Tibial nerve (tissue), 4 donors: ENCODE measurements at places on chromosomes 5 and 9.
A peak's percentile ranks its signal among the peaks of the same experiment; 100 is the strongest.

DNA sequence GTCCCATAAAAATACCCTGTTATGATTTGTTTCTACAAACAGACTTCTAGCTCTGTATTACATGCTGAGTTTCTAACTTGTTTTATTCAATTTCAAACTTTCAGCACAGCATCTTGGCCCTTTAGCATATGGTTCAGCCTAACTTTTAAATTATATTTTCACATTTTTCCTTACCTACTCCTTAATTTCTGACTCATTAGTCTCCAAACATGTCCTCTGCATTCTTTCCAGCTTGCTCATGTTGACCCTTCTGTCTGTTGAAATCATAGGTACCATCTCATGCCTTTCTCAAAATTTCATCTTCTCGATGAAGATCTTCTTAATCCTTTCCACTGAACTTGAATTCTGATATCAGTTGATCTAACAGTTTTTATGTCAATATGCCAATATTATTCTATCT, 200.9 kb upstream of the RIOK2 start:
- no peaks in the 10 kb centered on the region for H3K27me3 ChIP-seq
- H3K4me3 ChIP-seq: no peak overlapping the region
- H3K4me1 ChIP-seq: no peaks in the 10 kb centered on the region

- DNase-seq: no peak
- H3K27ac ChIP-seq: peak overlapping the region; percentile 72
- peaks cover 33% of the 10 kb centered on the region for H3K4me1 ChIP-seq
These were observed 59.2 kb downstream of the TNC start for GRCh38 chr9:115058684-115059315.

DNA sequence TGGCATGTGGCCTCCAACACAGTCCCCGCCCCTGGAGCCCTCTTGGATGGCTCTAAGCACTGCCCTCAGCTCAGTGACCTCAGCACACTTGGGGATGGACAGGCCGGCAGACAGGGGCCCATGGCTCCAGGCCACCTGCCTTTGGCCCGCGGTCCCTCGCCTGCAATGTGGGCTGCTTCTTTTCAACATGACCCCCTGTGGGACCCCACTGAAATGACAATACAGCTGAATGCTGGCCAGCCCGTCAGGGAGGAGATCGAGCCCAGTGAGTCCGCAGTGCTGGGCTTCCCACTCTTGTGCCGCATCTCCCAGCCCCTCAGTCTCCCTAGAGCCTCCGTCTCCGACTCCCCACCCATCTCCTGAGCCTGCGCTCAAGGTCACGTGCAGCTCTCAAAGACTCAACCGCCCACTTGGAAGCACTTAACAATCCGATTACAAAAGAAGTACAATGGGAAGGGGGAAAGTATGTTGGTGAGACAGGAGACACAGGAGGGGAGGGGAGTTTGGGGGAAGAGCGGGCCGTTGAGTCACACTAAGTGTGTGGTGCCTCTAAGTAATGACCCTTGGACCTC, 238.9 kb downstream of the HSPA4 start:
- H3K4me1 ChIP-seq: no peaks in the 10 kb centered on the region
- no peaks in the 10 kb centered on the region for H3K27me3 ChIP-seq
- no peaks in the 10 kb centered on the region for H3K36me3 ChIP-seq
- DNase-seq: no peak

GRCh38 chr5:138711811-138712210, 41.4 kb upstream of the CTNNA1 start:
- no peak for DNase-seq
- peaks cover 4% of the 10 kb centered on the region for H3K4me1 ChIP-seq
- H3K27me3 ChIP-seq: no peaks in the 10 kb centered on the region

DNA sequence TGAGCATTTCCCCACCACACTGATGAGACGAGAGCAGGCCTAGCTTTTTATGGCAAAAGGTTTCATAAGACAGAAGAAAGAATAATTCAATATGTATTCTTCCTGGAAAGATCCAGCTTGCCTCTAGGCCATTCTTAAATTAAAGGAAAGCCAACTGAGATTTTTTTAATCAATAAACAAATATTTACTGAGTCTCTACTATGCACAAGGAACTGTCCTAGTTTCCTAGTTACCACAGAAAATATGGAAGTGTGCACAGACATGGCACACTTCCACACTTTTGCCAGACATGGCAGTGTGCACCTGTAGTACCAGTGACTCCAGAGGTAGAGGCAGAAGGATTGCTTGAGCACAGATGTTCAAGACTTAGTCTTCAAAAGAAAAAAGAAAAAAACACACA, 281.0 kb downstream of the CETN3 start:
- DNase-seq: no peak
- H3K27ac ChIP-seq: no peak overlapping the region
- H3K4me1 ChIP-seq: no peaks in the 10 kb centered on the region
- no peaks in the 10 kb centered on the region for H3K36me3 ChIP-seq
- H3K27me3 ChIP-seq: no peaks in the 10 kb centered on the region

DNA sequence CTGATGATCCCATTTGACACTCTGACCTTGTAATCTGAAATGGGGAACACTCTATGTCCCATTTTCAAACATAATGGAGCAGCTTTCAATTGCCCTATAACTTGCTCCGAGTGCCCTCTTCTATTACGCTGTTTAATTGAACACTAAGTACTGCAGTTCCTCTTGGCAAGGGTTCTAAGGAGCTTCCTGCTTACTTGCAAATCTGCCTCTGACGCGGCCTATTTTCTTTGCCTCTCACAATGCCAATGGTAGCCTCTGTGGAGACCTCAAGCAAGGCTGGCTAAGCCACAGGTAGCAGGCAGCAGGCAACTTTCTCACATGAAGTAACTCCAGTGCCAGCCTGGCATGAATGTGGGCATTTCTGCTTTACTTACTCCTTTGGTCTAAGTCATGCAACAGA, 443.4 kb upstream of the TRPC7 start:
- DNase-seq: no peak
- H3K36me3 ChIP-seq: no peaks in the 10 kb centered on the region
- no peak overlapping the region for H3K4me3 ChIP-seq
- no peaks in the 10 kb centered on the region for H3K4me1 ChIP-seq

GRCh38 chr9:9133526-9133925, 1333.9 kb upstream of the DMAC1 start:
- H3K27ac ChIP-seq: no peak overlapping the region
- DNase-seq: no peak
- H3K27me3 ChIP-seq: no peaks in the 10 kb centered on the region
- H3K36me3 ChIP-seq: no peaks in the 10 kb centered on the region
- H3K4me1 ChIP-seq: no peaks in the 10 kb centered on the region

- no peaks in the 10 kb centered on the region for H3K27me3 ChIP-seq
- no peaks in the 10 kb centered on the region for H3K36me3 ChIP-seq
- no peak for DNase-seq
These were observed 15.0 kb upstream of the VAV2 start for GRCh38 chr9:134007150-134007549.

- H3K27me3 ChIP-seq: no peaks in the 10 kb centered on the region
- H3K36me3 ChIP-seq: no peaks in the 10 kb centered on the region
- peak; percentile 15 for DNase-seq
- H3K4me1 ChIP-seq: no peaks in the 10 kb centered on the region
These were observed 60.9 kb upstream of the GDNF start for GRCh38 chr5:37900692-37901091.

DNA sequence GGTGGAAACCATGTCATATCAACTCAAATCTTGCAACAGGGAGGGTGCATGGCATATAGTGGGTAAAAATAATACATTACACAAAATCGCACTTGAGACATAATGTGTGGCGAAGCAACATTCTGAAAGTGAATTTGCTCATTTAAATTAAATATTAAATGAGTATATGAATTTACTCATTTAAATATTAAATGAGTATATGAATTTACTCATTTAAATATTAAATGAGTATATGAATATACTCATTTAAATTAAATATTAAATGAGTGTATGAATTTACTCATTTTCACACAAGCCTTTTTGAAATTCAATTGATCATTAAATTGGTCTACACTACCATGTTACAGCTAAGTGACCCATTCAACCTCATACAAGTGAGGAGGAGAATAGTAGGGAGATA, 10.5 kb downstream of the MAST4 start:
- no peak overlapping the region for H3K4me3 ChIP-seq
- no peaks in the 10 kb centered on the region for H3K27me3 ChIP-seq
- H3K27ac ChIP-seq: no peak overlapping the region
- no peaks in the 10 kb centered on the region for H3K4me1 ChIP-seq

DNA sequence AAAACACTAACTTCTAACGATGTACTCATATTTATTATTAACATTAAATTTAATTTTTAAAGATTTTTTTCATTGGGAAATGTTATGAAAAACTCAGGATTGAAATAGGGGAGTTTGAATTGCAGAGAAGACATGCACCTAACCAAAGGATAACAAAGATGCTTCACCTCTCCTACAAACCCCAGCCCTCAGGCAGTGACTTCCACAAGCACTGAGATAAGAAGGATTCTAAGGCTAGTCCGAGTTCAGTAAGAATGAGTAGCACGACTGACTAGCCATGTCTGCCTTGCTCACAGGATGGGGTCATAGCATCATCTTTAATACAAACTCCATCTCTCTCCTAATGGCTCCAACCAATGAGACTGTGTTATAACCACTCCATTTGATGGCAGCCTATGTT, 7.1 kb upstream of the OR5C1 start:
- no peak for DNase-seq
- no peak overlapping the region for H3K27ac ChIP-seq
- H3K36me3 ChIP-seq: no peaks in the 10 kb centered on the region
- no peaks in the 10 kb centered on the region for H3K27me3 ChIP-seq
- H3K4me1 ChIP-seq: no peaks in the 10 kb centered on the region

GRCh38 chr5:148179234-148179824, 11.0 kb downstream of the SPINK14 start:
- H3K27me3 ChIP-seq: peaks cover 4% of the 10 kb centered on the region
- H3K4me3 ChIP-seq: no peak overlapping the region
- H3K27ac ChIP-seq: no peak overlapping the region

DNA sequence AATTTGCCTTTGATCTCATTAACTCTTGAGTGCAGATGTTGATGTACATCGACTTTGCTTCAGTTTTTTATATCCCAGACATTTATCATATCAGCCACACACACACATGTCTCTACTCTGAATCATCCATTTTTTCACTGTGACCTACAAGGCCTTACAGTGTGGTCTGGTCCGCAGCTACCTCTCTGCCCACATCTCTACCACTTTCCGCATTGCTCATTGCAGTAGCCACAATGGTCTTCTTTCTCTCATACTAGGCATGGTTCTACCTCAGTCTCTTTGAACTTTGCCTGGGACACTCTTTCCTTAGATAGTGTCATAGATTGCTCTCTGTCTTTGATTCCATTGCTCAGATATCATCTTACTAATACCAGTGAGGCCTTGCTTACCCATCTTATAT, 87.9 kb upstream of the FSD1L start:
- H3K27ac ChIP-seq: no peak overlapping the region
- no peaks in the 10 kb centered on the region for H3K36me3 ChIP-seq
- H3K4me1 ChIP-seq: no peaks in the 10 kb centered on the region
- DNase-seq: no peak
- H3K4me3 ChIP-seq: no peak overlapping the region

- peaks cover 22% of the 10 kb centered on the region for H3K4me1 ChIP-seq
- no peaks in the 10 kb centered on the region for H3K27me3 ChIP-seq
- no peak overlapping the region for H3K27ac ChIP-seq
- H3K4me3 ChIP-seq: no peak overlapping the region
- no peak for DNase-seq
These were observed 10.6 kb downstream of the VAV2 start for GRCh38 chr9:133981589-133981957.

GRCh38 chr5:41334221-41334620, 120.9 kb upstream of the C6 start:
- H3K27me3 ChIP-seq: no peaks in the 10 kb centered on the region
- no peak overlapping the region for H3K4me3 ChIP-seq
- H3K36me3 ChIP-seq: no peaks in the 10 kb centered on the region
- no peak for DNase-seq
- peaks cover 40% of the 10 kb centered on the region for H3K4me1 ChIP-seq
- H3K27ac ChIP-seq: peak overlapping the region; percentile 38

DNA sequence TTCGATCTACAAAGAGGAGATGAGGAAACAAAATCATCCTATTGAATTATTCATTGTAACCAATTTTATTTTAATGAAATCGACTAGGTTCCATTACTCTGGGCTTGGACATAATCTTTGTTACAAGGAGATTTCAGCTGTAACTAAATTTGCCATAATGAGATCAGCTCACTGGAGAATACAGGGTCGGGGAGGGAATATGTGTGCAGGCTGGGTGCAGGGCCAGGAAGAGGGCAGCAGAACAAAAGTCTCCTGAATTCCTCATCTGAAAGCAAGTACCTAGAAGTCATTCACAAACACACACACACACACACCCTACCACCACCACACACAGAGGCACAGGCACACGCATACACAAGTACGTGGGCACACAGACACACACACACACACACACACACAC, 151.2 kb downstream of the PAPPA start:
- no peak overlapping the region for H3K27ac ChIP-seq
- H3K4me1 ChIP-seq: no peaks in the 10 kb centered on the region
- no peak overlapping the region for H3K4me3 ChIP-seq
- no peaks in the 10 kb centered on the region for H3K36me3 ChIP-seq

GRCh38 chr5:1673042-1673677, 126.5 kb downstream of the MRPL36 start:
- H3K27ac ChIP-seq: no peak overlapping the region
- no peaks in the 10 kb centered on the region for H3K27me3 ChIP-seq
- DNase-seq: no peak
- H3K4me3 ChIP-seq: no peak overlapping the region
- H3K36me3 ChIP-seq: no peaks in the 10 kb centered on the region
- H3K4me1 ChIP-seq: no peaks in the 10 kb centered on the region

DNA sequence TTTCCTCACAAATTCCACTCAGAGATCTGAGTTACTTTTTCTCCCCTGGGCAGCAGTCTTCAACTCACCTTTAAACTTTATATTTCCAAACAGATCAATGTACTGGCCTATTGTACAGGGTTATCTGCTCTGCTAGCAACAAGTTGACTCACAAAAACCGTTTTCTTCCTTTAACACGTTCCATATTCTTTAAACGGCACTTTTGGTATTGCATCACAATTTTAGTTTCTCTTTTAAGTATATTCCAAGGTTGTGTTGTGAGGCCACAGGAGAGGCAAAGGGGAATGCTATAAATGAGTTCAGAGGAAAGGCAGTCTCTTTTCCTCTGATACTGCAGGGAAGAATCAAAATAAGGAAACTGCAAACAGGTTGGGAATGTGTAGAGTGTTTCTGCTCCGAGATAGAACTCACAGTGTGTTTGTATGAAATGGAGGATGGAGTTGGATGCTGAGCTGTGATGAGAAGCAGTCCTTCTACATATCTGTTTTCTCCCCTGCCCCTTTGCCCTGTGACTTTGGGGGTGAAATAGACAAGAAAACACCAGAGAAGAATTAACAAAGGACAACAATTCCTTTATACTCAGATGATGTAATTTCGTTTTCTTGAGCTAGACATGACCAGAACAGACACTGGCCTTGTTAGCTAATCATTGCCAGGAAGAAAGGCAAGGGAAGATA, 9.9 kb upstream of the ALDOB start:
- H3K27ac ChIP-seq: no peak overlapping the region
- no peak for DNase-seq
- no peaks in the 10 kb centered on the region for H3K4me1 ChIP-seq
- H3K27me3 ChIP-seq: no peaks in the 10 kb centered on the region
- no peaks in the 10 kb centered on the region for H3K36me3 ChIP-seq
- no peak overlapping the region for H3K4me3 ChIP-seq
